ENCODE measurements at places on chromosomes 4 and X.

DNA sequence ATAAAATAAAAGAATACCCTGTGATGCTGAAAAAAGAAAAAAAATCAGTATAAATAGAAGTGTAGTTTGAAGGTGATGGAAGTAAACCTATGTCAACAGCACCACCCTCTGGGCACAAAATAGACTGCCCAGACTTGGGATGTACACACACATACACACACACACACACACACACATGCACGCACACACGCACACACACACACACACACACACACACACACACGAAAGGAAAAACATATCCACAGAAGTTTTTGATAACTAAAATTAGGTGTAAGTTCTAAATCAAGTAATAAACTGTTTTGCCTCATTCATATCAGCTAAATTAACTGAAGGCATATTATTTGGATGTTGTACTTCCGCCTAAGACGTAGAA lies 40.5 kb downstream of the ANXA5 start:
- peak; percentile 26 for DNase-seq

DNA sequence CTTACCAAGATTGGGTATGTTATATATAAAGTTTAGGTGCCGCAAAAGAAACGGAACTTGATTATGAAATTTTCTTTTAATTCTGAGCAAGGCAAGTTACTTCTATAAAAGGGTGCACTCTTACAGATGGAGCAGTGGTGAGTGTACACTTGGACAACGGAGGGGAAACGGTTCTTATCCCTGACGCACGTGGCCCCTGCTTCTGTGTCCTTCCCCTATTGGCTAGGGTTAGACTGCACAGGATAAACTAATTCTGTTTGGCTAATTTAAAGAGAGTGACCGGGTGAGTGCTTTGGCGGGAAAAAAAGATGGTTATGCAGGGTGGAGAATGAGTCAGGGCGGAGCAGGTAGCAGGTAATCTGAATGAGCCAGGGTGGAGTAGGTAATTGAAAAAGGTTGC lies 149.5 kb downstream of the GC start:
- no peak for DNase-seq

DNA sequence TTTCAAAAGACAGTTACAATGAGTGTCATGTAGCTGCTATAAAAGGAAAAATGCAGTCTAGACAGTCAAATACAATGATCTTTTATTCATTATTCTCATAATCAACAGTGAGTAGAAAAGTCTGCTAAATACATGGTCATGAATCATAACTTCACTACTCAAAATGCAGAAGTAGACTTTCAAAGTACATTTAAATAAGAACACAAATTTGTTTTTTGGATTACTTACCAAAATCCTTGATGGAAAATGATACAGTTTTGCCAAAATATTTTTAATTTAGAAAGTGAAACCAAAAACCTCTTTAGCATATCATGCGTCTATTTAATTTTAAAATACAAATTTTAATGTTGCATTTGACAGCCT lies 4.9 kb downstream of the ACSL4 start:
- no peak for DNase-seq

- peak; percentile 71 for DNase-seq
These were observed 763 bp downstream of the PYURF start for GRCh38 chr4:88522702-88523324.

GRCh38 chrX:20438871-20439526 lies 172.3 kb upstream of the RPS6KA3 start:
- no peak for DNase-seq

- DNase-seq: no peak
These were observed 272.1 kb upstream of the TRAM1L1 start for GRCh38 chr4:117357437-117357836.

DNA sequence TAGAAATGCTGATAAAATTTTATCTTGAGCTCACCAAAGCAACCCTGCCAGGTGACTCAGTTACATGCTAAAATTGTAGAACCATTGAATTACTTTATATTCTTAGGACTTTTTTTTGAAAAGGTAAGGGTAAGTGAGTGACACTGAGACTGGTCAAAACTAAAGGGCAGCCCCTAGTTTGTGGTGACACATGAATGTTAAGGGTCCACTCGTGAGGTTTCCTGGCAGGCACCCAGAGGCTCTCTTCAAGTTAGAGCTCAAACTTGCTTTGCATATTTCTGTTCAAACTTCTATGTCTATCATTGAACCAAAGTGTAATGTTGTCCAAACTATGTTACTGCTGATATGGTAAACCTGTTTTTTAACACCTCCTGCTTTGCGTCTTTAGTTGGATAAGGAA lies 30.5 kb downstream of the TMPRSS11D start:
- no peak for DNase-seq
